Aorta (tissue), 5 donors: ENCODE measurements at places on chromosomes 5 and 9. TPM values are rescaled to one million over a fixed set of nuclear protein-coding genes. Genes with fewer than 3 reads are reported as not detected.

- DNase-seq: no peak
Measured at GRCh38 chr9:30511666-30512065, 1872.8 kb upstream of the ACO1 start.

- DNase-seq: no peak
Measured at GRCh38 chr5:1324301-1324700, 20.6 kb downstream of the CLPTM1L start.

DNA sequence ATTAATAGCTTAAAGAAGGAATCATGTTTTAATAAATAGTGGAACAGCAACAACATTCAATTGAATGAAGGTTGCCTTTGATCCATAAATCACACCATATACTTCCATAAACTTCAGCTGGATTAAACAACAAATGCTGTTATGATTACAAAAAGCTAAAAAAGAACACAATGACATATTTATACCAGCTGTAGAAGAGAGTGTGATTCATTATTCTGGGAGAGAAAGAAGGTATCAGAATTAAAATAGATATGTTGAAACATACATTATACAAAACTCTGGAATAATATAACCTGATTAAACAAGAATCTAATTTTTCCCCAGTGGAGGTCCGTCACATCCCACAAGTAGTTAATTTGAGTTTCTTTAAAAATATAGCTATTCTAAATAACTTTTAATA lies 7.5 kb upstream of the RECK start:
- DNase-seq: no peak

DNA sequence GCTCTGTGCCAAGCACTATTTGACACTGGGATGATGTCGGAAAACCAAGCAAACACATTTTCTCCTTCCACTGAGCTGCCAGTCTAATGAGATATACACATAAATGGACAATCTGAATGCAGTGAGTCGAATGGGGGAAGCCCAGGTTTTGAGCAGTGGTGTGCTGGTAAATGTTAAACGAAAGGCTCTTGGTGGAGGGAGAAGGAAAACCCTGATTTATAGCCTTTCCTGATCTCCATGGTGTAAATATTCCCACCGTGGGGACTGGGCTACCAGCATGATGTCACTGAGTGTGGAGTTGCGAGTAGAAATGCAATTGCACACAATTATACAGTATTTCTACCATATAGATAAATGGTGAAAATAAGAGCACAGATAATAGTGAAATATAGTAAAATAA lies 5.0 kb upstream of the GSN start:
- DNase-seq: no peak

- peak; percentile 17 for DNase-seq
Measured at GRCh38 chr9:137645211-137645610, 26.4 kb downstream of the EHMT1 start.

GRCh38 chr9:123710299-123710698 lies 219.6 kb downstream of the DENND1A start:
- no peak for DNase-seq

GRCh38 chr5:15092801-15093200 lies 221.2 kb upstream of the ANKH start:
- DNase-seq: no peak

- DNase-seq: no peak
Measured at GRCh38 chr9:136147890-136148714, 29.4 kb upstream of the TMEM250 start.

DNA sequence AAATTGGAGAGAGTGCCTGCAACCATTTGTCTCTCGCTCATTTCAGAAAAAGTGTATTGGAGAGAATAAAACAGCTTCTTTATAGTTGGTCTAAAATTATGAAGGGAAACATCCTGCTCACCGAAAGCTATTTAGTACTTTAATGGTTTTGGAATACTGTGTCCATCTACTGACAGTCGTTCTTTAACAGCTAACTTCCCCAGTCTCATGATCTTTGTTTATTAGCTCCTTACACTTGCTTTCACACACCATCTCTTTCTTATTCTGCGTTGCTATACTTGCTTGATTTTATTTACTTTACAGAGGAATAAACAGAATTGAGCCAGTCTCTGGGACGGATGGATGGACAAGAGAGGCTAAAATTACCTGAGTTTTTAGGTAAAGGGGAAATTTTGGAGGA lies 229.3 kb downstream of the CCDC171 start:
- DNase-seq: no peak

- no peak for DNase-seq
Measured at GRCh38 chr5:37792975-37793631, 46.7 kb downstream of the GDNF start.

- DNase-seq: no peak
Measured at GRCh38 chr9:99162759-99163364, 57.9 kb downstream of the TGFBR1 start.

DNA sequence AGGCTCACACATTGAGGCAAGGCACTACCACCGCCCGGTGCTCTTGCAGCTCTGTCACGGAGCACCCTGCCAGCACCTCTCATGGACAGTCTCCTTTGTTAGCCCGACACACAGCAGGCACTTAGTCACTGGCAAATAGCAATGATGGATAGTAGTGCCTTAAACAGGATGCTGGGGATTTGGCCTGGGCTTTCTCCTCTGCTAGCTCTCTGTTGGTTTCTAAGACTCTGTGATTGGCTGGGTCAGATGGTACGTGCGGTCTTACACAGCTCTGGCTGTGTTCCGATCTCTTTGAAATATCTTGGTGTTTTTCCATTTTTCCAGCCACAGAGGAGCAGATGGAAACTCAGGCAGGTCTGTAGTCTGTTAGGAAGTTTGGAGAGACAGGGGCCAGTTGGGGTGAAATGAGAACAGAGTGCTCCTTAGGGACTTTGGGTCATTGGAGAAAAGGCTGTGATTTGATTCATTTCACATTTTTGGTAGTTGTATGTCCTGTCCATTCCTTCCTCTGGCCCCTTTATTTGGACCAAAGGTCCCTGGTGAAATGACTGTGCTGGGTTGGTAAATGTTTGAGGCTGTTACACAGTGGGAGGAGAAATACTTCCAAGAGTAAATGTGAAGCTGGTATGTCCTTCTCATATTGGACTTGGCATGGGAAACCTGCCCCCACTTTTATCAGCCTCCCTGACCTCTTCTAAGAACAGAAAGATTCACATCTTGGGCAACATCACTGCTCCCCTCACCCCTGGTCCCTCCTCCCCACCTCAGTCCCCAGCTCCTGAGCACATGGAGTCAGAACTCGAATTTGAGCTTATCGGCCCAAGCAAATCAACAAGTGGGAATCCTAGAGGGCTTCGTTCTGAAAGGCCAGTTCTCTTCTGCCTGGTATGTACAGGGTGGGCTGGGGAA lies 3.4 kb downstream of the SMIM3 start:
- peak; percentile 88 for DNase-seq

DNA sequence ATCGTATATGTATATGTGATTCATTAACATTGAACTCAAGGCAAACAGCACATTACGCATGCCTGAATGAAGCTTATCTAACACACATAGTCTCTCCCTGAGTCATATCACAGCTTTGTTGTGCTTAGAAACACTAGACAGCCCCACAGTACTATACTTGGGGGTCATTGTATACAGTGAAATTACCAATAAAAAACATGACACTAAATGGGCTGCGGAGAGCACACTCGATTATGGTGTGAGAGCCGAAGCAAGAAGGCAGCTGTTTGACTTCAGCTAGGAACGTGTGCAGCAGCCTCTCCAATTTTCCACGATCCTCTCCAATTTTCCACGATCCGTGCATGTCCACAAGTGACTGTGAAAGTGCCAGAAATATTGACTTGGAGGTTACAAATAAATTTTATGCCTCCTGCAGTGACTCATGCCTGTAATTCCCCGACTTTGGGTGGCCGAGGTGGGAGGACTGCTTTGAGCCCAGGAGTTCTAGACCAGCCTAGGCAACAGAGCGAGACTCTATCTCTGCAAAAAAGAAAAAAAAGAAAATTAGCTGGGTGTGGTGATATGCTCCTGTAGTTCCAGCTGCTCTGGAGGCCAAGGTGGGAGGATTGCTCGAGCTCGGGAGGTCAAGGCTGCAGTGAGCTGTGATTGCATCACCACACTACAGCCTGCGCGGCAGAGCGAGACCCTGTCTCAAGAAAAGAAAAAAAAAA lies 102.4 kb downstream of the DAPK1 start:
- DNase-seq: no peak

GRCh38 chr5:65910711-65911110 lies 15.7 kb upstream of the ERBIN start:
- no peak for DNase-seq

DNA sequence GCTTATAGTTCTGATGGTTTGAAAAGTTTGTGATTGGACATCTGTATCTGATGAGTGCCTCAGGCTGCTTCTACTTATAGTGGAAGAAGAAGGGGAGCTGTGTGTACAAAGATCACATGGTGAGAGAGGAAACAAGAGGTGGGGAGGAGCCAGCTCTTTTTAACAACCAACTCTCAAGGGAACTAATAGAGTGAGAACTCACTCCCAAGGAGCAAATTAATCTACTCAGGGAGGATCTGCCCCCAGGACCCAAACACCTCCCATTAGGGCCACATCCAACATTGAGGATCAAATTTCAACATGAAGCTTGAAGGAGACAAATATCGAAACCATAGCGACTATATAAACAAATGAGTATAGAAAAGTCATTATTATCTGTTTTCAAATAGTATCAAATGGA lies 64.7 kb upstream of the PRLR start:
- no peak for DNase-seq

GRCh38 chr5:112348387-112348786 lies 70.7 kb downstream of the EPB41L4A start:
- DNase-seq: no peak

GRCh38 chr5:2300861-2301574 lies 418.3 kb upstream of the IRX4 start:
- DNase-seq: no peak

DNA sequence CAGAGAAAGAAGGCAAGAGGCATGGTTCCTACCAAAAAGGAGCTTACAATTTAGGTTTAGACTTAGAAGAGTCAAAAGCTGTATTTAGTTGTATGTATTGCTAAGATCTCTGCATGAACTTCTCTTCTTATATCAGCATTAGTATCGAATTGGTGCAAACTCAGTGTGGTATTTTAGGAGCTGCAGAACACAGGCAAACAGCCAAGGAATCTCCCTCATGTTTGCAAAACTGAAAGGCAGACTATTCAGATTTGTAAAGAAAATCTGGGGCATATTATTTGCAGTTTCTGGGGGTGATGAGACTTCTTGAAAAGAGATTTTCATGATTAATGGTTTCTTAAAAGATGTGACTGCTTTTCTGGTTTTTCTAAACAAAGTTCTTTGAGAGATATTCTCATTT lies 252.7 kb downstream of the CEMIP2 start:
- DNase-seq: no peak

DNA sequence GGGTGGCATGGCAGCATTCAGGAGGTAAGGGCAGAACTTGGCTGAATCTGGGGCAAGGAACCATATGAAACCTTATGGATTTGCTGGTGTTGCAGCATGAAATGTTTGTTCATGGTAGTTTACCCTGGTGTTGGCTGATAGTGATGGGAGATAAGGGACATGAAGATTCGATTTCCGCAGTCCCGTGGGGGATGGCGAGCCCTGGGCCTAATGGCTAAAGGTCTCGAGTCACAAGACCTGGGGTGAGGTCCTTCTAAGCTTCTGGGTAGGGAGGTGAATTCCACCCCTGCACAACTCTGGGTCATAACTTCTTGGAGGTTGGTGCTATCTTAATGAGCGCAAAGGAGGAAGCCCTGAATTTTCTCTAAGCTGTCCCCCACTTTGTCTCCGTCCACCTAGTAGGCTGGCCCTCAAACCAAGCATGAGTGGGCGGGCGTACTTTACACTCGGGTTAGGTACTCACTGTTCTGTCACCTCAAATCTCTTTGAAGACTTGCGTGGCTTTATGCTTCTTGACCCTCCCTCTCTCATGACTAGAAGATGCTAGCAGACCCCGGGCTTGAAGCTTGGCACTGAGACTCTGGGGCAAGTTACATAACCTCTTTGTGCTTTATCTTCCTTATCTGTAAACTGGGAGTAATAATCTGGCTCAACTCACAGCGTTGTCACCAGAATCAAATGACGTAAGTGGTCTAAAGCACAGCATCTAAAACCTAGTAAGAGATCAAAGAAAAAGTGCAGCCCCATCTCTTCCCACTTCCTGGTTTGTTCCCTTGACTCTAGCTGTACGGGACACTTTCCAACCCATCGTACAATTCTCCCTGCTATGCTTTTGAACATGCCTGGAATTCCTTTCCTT lies 72.5 kb downstream of the BASP1 start:
- no peak for DNase-seq

DNA sequence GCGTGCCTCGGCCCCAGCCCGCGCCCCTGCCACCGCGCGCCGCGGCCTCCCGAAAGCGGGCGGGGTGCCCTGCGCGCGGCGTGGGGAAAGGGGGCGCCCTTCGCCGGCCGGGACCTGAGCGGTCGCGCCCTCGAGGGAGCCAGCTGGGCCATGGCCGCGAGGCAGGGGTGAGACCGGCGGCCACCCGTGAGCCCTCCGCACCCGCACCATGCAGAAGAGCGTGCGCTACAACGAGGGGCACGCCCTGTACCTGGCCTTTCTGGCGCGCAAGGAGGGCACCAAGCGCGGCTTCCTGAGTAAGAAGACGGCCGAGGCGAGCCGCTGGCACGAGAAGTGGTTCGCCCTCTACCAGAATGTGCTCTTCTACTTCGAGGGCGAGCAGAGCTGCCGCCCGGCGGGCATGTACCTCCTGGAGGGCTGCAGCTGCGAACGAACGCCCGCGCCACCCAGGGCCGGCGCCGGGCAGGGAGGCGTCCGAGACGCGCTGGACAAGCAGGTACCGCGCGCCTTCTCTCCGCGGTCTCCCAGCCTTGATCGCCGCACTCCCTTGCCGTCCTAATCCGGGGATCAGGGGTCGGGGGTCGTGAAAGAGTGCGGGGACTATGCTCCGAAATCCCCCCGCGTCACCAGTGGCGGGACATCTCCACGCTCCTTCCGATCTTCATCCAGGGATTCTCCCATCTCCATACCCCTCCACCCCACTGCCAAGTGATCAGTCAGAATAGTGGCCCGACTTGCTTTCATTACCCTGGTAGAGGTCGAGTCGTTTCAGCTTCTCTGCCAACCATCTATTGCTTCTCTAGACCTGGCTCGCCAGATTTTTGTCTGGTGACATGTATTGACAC lies 590 bp downstream of the RASGRF2 start:
- DNase-seq: peak; percentile 48

DNA sequence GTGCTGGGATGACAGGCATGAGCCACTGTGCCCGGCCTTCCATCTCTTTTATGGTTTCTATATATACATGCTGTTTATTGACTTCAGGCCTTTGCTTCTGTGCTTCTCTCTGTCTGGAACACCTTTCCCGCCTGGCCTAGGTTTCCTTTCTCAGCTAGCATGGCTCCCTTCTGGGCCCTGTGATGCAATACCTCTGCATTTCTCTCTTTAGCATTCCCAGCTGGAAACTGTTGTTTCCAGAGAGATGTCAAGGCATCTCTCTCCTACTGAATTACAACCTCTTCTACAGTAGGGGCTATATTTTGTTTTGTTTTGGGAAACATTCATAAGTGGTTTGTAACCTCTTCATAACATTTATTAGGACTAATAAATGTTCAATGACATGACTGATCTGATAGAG lies 57.1 kb downstream of the RPS23 start:
- no peak for DNase-seq

TRPM3 gene
- 5.7 TPM for total RNA-seq

LURAP1L gene
- total RNA-seq: 18.6 TPM

SVEP1 gene
- total RNA-seq: 120 TPM

CD14 gene
- total RNA-seq: 205 TPM

SLU7 gene
- 60.6 TPM for total RNA-seq

UGCG gene
- total RNA-seq: 36.6 TPM

ECM2 gene
- total RNA-seq: 54.6 TPM

PCDHAC2 gene
- 1.4 TPM for total RNA-seq

PSIP1 gene
- 60.0 TPM for total RNA-seq
